HuH-7.5 (cell line): ENCODE measurements at places on chromosomes 7 and 10.

DNA sequence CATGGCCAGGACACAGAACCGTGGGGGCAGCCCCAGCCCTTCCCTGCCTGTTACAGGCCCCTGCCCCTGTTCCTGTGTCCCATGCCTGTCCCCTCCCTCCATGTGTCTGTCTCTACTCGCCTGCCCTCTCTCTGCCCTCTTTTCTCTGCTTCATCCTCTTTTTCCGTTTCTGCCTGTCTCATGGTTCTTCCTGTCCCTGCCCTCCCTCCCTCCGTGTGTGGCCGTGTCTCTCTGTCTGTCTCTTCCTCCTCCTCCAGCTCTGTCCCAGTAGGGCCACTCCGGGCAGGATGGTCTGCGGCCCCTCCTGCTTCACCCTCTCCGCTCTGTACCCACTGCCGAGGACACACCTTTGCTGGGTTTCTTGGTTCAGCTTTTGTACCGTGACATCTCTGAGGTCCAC is 137.4 kb downstream of the FAM53B start:
- DNase-seq, result no peak

DNA sequence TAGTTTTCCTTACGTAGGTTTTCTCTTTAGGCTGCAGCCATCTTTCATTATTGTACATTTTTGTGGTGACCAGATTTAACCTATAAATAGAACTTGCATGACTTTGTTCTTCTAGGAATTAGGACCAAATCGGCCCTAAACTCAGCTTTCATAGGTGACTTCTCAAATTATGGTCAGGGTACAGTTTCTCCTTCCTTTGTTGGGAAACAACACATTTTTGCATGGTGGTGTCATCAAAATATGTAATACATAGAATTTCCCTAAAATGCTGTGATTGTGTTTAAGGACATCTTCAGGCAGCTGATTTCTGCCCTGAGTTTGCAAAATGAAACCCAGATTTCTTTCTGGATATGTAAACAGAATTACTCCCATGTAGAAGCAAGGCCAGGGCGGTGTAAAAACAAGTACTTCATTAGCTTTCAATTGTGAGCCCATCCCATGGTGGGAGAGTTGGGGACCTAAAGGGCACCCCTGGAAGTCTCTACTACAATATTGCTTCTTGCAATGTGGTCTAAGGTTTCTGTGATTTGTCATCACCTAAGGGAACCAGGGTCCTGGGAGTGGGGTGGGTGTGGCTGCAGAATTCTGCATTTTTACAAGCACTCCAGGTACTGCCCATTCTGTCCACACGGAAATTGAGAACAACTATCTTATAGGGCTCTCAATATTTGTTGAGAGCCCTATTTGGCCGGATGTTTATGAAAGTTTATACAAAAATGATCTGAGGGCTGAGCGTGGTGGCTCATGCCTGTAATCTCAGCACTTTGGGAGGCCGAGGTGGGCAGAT is 121.0 kb upstream of the FAM171A1 start:
- DNase-seq, result no peak

DNA sequence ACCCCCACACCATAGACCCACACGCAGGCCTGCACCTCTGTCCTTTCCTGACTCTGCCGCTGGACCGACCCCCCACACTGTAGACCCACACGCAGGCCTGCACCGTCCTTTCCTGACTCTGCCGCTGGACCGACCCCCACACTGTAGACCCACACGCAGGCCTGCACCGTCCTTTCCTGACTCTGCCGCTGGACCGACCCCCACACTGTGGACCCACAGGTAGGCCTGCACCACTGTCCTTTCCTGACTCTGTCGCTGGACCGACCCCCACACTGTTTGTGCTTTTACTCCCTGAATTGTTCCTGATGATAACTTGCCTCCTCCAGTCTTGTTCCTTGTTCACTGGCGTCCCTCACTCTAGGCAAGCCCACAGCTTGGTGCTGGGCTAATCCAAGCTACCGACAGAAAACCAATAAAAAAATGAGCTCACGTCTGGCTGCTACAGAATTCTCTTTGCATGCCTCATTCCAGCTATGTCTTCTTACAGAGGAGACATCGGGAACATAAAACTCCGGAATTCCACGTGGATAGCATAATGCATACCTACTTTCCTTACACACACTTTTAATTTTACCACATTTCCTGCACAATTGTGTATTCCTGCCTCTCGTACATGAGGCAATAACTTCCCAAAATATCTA is 494.3 kb downstream of the PTPRN2 start:
- no peak for DNase-seq

DNA sequence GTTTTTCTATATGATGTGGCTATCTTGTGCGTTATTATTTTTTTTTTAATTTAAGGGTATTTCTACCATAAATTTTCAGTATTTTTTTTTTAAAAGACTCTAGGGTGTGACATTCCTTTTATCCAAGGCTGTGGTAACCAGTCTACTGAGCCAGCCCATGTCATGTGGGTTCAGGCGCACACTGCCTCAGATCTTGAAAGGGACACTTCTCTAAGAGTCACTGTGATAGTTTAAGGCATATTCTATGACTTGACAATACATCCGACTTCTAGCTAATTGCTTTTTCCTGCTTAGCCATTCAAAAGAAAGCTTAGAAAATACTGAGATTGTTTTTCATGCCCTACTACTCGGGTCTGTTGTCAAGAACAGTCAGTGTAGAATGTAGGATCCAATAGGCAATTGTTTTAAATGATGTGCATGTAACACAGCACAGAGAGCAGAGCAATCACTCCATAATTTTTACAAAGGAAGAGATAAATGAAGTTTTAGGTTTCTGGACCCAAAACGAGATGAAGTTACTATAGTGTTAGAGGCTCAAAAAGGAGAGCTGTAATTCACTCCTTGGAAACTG is 263.7 kb downstream of the SORCS3 start:
- no peak for DNase-seq

GRCh38 chr10:923844-924523 is 7.5 kb downstream of the LARP4B start:
- no peak for DNase-seq

DNA sequence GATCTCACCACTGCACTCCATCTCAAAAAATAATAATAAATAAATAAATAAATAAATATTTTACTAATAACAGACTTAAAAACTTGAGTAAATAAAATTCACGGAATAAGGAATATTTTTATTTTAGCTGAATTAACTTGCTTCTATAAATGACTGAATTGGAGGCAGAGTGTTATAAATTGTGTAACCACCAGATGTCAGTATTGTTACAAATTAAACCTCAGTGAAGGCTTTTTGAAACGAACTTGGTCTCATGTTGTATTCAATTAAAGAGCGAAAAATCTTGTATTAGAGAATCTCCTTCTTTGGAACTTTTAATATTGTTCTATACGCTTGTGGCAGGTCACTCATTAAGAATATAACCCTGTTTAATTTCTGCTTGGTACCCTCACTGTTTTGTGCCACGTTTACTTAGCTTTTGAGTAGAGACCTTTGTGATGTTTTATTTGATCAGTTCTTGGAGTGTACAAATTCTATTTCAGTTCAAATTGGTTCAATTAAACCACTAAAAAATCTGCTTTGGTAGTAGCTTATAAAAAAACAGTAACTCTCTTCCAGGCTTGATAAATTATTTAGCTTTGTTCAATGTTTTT is 45.6 kb upstream of the SCIN start:
- no peak for DNase-seq

- no peak for DNase-seq
Measured at GRCh38 chr10:33655921-33656320, 321.5 kb upstream of the NRP1 start.

DNA sequence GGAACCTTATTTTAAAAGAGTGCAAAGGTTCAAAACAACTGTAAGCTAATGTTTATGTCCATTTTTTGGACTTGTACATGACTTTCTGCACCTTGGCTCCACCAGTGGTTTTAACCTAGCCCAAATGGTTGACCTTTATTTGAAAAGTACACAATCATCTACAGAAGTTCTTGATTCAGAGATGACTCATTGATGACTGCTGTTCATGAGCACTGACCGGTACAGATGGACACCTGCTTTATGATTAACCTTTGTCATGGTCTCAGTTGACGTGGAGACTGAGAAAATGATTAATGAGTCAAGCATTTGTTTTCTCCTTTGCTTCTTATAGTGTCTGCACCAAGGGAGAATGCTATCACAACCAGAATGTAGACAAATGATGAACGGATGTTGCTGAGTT is 55.7 kb upstream of the PTER start:
- no peak for DNase-seq

DNA sequence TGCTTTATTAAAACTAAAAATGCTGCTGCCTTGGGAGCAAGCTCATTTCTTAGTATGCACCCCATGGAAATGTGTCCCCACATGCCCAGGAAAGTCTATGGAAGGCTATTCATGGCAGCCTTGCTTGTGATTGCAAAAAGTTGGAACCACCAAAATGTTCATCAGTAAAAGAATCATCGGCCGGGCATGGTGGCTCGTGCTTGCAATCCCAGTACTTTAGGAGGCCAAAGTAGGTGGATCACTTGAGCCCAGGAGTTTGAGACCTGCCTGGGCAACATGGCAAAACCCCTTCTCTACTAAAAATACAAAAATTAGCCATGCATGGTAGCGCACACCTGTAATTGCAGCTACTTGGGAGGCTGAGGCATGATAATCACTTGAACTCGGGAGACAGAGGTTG is 79.8 kb downstream of the ARHGAP22 start:
- no peak for DNase-seq

- DNase-seq, result no peak
Measured at GRCh38 chr10:121579656-121580055, 18.6 kb downstream of the FGFR2 start.

- no peak for DNase-seq
Measured at GRCh38 chr7:16684935-16685334, 39.0 kb downstream of the BZW2 start.

DNA sequence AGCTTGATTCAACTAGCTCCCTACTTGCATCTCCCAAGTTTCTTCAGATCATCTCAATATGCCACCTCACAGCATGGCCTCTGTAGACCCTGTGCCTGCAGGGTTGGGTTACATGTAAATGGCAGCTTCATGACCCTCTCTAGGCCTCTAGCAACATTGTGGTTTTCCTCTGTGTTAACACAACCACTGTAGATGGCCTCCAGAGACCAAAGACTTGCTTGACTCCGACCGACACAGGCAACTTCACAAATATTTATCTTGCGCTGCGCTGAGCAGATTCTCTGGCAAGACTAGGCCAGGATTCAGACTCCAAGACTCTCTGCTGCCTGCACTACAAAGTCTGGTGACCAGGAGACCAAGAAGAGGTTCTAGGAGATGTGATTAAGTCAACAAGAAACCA is 75.9 kb downstream of the CNOT4 start:
- no peak for DNase-seq

DNA sequence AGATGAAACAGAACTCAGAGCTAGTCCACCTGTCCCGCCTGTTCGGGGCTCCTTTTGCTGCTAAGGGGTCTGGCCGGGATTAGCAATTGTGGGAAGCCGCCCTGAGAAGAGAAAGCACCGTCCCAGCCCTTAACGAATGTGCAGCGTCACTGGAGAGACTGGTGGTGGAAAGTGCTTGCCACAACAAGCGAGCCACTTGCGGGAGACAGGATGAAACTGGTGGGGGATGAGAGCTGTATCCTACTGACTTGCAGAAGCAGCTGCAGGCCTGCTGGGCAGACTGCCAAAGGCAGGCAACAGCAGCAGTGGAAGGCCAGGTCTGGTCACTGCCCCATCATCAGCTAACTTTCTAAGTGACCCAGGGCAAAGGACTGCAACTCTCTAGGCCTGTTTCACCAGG is 95.4 kb downstream of the FAM53B start:
- DNase-seq, result peak; percentile 52

DNA sequence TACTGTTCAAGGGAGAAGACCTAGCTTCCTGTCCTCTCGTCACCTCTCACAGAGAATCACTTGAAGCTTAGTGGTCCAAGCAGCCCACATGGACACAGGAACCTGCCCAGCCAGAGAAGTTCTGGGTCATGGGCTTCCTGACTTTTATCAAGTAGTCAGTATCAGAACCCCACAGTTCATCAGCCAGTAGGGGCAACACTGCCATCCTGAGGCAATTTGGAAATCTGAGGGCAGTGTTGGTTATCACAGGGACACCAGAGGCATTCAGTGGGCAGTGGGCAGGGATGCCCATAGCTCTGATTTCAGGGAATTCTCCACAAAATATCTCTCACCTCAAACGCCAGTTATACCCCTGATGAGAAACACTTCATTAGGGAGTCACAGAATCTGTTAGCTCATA is 22.5 kb upstream of the MGAM2 start:
- no peak for DNase-seq

DNA sequence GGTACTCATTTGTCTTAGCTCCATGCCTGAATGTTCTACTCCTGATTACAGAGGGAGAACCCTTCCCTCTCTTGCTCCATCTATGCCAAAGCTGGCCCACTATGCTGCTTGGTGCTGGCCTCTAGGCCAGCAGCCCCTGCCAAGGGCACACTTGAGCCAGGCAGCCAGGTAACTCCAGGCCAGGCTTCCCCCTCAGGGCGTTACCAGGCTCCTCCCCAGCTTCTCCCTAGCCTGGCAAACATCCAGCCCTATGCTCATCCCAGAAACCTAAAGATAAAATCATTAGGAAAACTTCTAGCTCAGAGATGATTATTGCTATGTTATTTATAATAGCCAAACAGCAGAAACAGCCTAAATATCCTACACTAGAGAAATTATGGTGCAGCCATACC is 103.7 kb downstream of the KCNMA1 start:
- DNase-seq, result no peak

GRCh38 chr10:26824015-26824690 is 36.6 kb downstream of the ABI1 start:
- DNase-seq, result no peak

- DNase-seq, result no peak
Measured at GRCh38 chr7:7554021-7554432, 12.7 kb upstream of the MIOS start.

GRCh38 chr10:84195044-84195830 is 900 bp downstream of the CDHR1 start:
- DNase-seq, result no peak

DNA sequence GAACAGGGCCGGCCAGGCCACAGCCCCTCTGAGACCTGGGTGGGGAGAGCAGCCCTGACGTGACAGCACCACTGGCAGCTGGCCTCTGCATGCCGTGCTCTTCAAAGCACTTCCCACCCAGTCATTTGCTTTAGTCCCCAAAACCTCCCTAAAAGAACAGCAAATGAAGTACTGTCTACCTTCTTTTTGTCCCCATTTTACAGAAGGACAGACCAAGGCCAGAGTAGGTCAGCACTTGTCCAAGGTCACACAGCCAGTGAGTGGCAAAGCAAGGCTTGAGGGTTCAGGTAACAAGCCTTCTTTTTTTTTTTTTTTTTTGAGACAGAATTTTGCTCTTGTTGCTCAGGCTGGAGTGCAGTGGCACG is 15.1 kb downstream of the ATP6V1F start:
- no peak for DNase-seq

GRCh38 chr10:28774051-28774995 is 97.0 kb downstream of the BAMBI start:
- peak; percentile 22 for DNase-seq
